ENCODE measurements at places on chromosomes 1 and 21.

GRCh38 chr1:58982259-58982998 lies 198.6 kb upstream of the JUN start:
- DNase-seq, result no peak

- no peak for DNase-seq
Observed at GRCh38 chr1:154844297-154844681, 25.8 kb downstream of the KCNN3 start.

DNA sequence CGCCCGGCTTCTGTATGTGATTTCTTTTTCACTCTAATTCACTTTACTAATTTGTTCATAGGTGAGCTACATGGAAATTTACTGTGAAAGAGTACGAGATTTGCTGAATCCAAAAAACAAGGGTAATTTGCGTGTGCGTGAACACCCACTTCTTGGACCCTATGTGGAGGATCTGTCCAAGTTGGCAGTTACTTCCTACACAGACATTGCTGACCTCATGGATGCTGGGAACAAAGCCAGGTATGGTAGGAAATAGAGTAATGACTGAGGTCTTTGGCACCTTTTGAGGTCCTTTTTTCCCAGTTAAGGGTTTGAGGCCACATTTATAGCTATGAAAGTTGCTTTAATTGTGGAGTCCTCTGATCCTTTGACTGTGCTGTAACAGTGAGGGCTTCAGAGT lies 56.9 kb downstream of the KIF1B start:
- no peak for DNase-seq

DNA sequence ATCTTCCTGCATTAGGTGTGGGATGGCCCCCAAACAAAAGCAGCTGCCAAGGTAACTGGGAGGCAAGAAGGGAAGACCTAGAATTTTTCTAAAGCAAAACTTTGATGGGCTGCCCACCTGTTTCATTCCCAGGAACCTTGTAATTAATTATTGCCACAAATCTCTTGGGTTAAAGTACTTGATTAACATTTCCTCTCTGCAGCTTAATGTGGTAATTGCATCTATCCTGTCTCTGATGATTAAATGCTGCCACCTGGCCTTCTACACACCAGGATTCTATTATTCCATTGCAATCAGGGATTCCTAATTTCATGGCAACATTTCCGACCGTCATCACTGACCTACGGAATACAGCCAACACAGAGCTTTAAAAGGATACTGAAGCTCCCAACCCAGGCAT lies 68.3 kb upstream of the RC3H1 start:
- DNase-seq, result no peak

DNA sequence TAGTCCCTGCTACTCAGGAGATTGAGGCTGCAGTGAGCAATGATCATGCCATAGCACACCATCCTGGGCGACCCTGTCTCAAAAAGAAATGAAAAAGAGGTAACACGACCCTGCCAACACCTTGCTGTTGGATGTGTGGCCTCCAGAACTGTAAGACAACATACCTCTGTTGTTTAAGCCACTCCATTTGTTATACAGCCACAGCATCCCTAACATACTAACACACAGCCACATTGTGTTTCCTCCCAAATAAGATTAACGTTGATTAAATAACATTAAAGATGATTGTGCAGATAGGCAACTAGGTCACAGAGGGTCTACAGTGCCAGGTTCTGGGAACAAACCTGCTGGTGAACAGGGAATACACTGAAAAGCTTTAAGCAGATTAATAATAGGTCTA lies 170.4 kb downstream of the RERE start:
- no peak for DNase-seq

DNA sequence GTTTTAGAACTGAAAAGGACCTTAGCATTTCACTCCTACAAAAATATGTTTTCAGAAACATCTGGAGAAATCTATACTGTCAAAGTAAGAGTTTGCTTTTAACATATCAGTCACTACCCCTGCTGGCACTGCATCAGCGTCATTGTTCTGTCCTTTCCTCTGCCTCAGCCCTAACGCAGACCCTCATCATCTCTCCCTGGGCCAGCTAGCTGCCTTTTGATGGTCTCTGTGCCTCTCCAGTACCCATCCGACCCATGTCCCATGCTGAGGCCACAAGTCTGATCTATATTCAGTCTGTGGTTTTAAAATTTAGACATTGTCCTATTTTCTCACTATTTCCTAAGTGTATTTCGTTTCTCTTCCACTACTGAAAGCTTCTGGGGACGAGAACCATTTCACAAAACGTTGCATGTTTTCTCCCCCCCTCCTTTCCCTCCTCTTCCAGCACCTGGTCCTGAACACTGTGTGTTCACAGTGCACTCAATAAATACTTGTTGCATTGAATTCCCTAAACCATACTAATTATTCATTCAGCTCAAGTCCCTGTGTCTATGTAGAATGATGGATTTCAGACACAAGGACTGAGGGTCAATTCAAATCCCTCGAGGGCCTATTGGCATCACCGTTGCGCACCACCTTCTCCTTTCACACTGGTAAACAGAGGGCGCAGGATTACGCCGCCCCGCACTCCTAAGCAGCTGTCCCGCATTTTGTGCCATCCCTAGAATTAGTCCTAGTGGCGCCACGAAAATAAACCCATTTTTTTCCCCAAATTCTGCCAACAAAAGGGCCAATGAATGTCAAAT lies 53.4 kb downstream of the CD2 start:
- DNase-seq, result no peak

DNA sequence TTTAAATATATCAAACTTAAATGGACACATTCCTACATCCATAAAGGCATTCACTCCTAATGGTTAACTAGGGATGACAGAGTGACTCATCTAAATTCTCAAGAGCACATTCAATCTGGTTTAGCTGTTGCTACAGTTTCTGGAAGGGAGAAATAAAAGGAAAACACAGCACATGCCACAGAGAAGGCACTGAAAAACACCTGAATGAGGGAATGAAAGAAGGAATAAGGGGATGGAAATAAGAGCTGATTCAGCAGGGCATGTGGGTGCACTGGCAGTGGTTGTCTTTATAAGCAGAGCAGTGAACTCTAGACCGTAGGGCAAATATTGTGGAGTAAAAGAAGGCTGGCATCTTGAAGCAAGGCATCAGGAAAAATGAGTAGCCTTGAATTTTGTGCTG lies 79.3 kb downstream of the LHX4 start:
- DNase-seq, result no peak

GRCh38 chr1:87394982-87395381 lies 66.3 kb downstream of the LMO4 start:
- no peak for DNase-seq

DNA sequence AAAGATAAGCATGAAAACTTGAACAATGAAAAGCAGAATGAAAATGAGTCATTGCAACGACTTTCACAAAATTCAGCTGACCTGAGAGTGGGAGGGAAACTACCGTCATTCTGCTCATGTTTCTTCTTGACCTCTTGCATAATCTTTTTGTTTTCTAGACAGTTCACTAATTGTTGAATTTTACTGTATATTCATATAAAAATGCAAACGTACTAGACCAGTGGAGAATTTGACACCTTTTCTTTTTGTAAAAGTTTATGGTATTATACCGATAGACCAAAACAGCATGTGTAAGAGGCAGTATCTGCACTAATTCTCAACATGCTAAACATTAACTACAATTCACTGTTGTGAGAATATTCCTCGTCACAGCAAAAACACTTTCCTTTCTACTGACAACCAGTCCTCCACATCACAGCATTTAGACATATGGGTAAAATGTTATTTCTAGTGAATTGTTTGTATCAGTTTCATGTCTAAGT lies 137.8 kb downstream of the GREM2 start:
- DNase-seq, result no peak

DNA sequence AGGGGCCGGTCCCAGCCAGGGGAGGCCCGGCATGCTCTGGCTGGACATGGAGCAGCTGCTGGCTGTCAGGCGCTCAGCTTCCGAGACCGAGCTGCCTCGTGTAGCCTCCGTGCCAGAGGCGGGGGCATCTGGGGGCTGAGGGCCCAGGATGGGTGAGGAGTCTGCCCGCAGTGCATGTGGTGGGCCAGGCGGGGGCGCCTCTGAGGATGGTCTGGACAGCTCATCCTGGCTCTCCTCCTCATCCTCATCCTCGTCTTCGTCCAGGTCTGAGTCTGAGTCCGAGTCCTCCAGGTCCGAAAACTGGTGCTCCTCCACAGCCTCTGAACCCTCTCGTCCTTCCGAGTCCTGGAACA lies 28.9 kb upstream of the EDN2 start:
- peak; percentile 10 for DNase-seq

GRCh38 chr1:233473549-233474204 lies 140.2 kb upstream of the KCNK1 start:
- DNase-seq, result no peak

DNA sequence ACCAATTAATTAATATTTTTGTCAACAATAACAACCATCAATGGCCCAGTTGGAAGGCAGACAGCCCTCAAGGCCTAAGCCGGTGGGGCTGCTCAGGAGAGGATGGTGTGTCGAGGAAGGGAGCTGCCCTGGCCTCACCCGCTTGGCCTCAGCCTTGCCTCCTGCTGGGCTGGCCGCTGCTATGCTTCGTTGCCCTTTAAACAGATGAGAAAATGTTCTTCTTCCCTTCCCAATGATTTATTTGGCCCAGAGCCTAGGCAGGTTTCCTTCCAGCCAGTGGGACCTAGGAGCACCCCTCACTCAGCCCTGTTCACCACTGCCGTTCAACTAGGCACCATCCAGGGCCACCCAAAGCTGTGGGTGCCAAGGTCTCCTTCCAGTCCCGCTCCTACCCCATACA lies 3.1 kb upstream of the ADGRB2 start:
- no peak for DNase-seq

- no peak for DNase-seq
Observed at GRCh38 chr21:43871487-43871886, 6.5 kb downstream of the AGPAT3 start.

- no peak for DNase-seq
Observed at GRCh38 chr1:10374442-10374860, 24.4 kb upstream of the PGD start.

DNA sequence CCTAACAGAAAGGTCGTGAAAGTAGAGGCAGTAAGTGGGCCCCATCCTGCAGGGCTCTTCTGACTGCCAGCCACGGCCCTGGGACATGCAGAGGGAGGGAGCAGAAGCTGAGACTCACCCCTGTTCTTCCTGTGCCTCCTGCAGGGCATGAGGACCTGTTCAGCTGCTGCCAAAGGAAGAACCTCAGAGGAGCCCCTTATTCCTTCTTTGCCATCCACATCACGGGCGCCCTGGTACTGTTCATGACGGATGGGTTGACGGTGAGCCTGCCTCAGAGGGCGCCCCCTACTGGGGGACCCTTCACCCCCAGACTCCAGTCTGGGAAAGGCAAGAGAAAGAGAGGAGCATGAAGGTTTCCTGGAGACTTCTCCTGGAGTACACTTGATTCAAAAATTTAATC lies 47.1 kb downstream of the ELK4 start:
- no peak for DNase-seq

- DNase-seq, result no peak
Observed at GRCh38 chr1:106568201-106568974, 488.1 kb upstream of the PRMT6 start.

- DNase-seq, result no peak
Observed at GRCh38 chr1:167210966-167211674, 9.6 kb upstream of the POU2F1 start.

- no peak for DNase-seq
Observed at GRCh38 chr1:191662746-191663145, 495.5 kb upstream of the RGS18 start.

GRCh38 chr1:36759355-36759754 lies 275.0 kb downstream of the GRIK3 start:
- DNase-seq, result no peak

DNA sequence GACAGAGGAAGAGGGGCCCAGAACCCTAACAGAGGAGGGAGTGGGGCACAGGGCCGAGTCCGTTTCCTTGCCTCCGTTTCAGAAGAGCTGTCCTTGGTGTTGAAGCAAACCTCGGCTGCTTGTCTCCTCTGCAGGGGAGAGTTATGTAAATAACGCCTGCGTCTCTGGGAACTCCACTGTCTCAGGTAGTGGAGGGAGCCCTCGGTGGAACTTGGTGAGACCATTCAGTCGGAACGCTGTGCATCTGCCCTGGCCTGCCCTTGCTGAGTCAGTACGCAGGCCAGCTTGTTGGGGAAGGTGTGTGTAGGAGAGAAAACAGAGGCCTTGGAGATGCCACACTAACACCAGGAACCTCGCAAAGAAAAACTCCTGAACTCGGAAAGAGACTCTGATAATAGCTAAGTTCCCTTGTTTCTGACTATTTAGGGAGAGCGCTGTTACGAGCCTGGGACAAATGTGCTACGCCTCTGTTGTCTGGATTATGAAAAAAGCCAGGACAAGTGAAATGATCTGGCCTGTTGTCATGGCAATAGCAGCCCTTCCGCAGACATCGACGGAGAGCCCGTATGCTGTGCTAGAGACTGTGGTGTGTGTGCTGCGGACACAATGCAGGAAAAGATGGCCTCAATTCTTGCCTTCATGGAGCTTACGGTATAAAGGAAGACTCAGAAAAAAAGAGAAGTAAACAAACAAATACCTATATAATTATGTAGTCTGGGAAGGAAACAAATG lies 94.6 kb upstream of the AKT3 start:
- no peak for DNase-seq

DNA sequence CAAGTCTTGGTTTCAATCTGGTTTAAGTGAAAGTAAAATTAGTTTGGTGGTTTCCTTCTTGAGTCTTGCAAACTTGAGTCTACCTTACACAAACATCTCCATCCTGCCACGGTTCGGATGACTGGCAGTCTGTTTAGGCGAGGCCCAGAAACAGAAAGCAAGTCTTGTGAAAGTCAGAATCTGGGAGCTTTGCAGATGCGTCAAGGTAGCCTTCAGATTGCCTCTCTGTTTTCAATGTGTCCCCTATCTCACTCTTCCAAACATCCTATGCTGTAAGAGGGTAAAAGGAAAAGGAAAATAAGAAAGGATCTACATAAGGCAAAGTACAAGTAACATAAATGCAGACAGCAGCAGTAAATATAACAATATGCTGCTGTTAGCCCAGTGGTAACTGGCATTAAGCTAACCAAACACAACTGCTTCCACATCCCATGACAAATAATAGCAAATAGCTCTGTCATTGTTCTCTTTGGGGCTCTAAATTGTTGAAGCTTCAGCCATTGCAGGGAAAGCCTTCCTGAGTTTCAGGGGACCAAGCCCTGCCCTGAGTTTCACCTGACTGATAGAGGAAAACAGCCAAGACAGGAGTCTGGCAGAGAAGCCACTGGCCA lies 26.2 kb upstream of the C1orf105 start:
- DNase-seq, result peak; percentile 11

DNA sequence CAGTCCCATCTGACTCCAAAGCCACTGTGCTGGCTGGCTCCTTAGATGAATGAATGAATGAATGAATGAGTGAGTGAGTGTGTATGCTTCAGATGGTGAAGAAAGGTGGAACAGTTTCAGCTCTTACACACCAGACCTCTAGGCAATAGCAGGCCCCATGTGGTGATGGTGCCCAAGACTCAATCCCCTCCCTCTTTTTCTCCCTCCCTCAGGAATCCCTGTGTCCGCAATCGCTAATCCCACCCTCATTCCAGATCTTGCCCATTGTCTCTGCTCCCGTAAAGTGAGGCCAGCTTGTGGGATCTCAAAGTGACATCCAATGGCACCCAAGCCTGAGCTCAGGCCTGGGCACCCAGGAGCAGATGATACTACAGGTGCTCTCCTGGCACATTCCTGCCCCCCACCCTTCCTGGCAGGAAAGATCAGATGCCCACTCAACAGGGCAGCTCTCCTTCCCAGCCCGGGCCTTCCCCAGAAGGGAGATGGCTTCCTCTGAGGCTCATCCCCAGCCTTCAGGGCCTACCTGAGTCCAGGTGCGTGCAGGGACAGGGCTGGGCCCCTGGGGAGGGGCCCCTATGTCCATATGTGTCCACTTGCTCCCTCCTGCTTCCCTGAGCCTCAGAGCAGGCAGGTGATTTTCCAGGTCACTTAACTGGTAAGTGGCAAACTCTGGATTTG lies 106.4 kb downstream of the HMGB4 start:
- DNase-seq, result no peak

- no peak for DNase-seq
Observed at GRCh38 chr1:185058876-185059275, 13.5 kb downstream of the RNF2 start.
